ENCODE measurements at places on chromosomes 1 and 21.

- no peak for DNase-seq
These were observed 70.8 kb downstream of the SCCPDH start for GRCh38 chr1:246794828-246795671.

GRCh38 chr1:93095804-93096585 lies 16.9 kb downstream of the MTF2 start:
- DNase-seq, result no peak

- no peak for DNase-seq
These were observed 66.0 kb downstream of the OLIG1 start for GRCh38 chr21:33135925-33136324.

DNA sequence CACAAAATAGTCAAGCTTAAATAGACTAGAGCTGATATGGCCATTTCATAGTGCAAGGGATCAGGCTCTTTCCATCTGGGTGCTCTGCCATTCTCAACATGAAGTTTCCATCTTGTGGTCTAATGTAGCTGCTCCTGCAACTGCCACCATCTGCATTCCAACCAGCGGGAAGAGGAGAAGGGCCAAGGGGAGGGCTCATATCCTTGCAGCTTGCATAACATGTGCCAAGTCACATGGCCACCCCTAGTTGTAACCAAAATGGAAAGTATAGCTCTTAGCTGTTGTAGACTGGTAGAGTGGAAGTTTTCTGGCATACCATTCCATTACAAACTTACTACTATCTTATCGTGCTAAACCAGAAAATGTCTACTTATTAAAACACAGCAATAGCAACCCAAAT lies 38.9 kb upstream of the IVNS1ABP start:
- no peak for DNase-seq

DNA sequence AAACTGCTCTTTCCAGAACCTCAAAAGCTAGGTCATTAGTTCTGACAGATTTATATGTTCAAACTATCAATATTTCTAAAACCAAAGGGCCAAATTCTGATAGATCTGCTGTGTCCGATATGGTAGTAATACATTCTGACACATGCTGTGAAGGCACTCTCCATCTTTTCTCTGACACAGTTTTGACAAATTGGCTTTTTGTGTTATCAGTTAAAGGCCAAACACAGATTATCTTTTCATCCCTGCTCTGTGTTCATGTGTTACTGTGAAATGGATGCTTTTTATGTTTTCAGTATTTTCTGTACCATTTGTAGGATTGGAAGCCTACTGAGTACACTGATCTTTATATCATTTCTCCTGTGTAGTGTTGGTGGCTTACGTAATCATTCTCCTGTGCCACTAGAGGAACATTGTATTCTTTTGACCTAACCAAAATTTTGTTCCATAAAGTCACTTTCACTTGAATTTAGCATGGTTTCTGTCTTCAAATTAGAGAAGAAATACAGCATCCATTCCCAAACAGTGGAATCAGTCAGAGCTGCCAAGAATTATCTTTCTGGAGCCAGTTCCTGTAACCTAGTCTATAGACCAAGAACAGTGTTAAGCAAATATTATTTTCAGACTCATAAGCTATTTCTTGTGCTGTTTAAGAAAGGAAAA lies 137.2 kb downstream of the ADGRL2 start:
- no peak for DNase-seq

DNA sequence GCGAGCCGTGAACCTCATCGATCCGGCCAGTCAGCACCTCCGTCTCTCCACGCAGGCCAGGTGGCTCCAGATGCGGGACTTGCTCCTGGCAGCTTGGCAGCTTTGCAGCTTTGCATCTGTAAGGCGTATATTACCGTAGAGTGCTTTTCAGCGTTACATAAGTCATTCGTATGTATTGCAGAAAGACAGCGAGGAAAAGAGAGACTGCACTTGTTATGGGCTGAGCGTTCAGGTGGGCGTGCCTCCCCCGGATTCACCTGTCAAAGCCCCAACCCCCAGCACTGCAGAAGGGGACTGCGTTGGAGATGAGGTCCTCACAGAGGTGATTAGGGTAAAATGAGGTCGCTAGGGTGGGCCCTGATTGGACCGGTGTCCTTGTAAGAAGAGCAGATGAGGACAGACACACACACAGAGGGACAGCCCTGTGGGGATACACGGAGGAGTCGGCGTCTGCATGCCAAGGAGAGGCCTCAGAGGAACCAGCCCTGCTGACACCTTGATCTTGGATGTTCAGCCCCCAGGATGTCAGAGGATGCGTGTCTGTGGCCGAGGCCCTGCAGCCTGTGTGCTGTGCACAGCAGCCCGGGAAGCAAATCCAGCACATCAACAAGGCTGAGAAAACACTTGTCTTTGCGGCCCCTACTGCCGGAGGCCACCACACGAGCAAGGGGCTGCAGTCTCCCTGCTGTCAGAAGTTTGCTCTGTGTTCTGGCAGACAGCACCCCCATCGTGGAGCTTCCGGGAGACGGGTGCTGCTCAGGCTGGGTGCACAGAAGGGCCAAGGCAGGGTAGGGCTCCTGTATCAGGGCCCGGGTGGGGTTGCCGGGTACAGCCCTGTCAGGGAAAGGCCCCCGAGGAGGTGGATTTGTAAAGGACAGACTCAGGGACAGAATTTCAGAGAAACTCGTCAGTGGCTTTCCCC lies 10.9 kb upstream of the AGPAT3 start:
- no peak for DNase-seq

- no peak for DNase-seq
These were observed 39.3 kb downstream of the ELK4 start for GRCh38 chr1:205592443-205593003.

DNA sequence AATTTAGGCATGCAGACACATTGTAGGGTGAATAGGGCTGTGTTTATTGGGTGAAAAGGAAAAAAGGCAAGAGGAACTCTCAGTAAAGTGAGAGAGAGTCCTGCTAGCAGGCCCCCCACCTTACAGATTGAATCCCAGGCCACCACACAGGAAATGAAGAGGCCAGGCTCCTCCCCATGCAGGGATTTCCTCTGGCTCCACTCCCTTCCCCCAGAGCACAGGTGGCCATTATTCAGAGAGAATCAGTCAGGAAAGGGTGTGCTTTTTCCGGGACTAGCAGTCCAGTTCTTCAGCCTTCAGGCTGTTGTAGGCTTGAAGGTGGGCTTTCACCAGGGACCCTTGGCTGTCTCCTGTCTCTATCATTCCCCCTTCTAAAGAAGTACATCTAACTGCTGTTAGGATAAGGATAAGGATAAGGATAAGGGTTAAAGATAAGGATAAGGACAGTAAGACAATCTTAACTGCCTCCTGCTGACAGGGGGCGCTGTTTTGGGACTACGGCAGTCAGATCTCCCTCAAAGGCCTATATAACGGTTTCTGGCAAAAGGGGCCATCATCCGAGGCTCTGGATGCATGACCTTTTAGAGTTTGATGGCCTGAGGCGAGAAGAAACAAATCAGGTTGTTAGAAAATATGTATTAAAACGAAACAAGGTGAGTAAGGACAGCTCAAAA lies 26.3 kb downstream of the ZNF648 start:
- no peak for DNase-seq

DNA sequence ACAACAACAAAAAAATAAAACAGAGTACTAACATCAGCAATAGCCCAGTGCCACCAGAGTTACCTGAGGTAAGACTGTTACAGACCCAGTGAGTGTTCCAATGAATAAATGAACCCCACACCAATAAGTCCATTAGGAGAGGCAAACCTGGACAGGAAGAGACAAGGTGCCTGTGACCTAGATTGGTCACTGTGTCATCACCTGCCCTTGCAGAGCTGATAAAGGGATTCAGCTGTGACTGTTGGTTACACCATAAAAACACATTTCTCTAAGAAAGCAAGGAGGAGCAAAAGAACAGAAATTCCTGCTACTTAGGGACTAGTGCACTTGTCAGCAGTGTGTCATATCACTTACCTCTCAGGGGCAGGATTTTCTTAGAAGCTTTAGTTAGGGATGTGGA lies 37.5 kb downstream of the CD2 start:
- DNase-seq, result no peak

- no peak for DNase-seq
These were observed 7.2 kb downstream of the APCS start for GRCh38 chr1:159594625-159595405.

DNA sequence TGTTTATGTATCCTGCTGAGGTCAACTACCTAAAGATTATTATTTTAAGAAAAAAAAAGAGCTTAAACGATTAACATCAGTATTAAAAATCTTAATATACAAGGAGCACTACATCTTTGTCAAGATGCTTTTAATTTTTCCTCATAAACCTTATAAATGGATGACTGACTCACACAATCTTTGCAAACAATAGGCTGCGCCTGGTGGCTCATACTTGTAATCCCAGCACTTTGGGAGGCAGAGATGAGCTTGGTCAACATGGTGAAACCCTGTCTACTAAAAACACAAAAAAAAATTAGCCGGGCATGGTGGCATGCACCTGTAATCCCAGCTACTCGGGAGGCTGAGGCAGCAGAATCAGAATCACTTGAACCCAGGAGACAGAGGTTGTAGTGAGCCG lies 1.7 kb downstream of the KHDC4 start:
- DNase-seq, result no peak

DNA sequence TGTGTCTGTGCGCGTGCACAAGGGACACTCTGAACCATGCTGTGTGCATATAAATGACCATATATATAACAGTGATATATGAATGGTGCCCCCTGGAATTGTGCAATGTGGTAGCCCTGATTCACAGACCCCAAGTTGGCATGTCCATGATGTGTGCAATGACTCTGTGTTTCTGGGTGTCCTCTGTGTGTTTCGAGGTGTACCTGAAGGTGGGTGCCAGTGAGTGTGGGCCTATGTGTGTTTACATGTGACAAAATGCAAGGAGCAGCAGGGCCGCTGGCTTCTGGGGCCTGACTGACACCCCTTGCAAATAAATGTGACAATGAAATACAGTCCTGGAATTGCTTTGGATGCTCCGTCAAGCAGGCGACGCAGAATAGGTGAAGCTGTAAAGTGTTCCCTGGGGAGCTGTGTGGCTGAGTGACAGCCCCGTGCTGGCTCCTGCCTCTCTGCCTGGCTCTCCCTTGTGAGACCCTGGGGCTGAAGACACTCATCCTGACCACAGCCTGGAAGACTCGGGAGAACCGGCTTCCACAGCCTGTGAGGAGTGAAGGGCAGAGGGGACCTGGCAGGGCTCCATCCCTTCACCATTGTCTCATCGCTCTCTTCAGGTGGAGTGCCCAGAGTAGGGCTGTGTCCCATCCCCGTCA lies 38.2 kb upstream of the CSF3R start:
- no peak for DNase-seq

GRCh38 chr21:35406635-35407034 lies 357.5 kb upstream of the RUNX1 start:
- no peak for DNase-seq

DNA sequence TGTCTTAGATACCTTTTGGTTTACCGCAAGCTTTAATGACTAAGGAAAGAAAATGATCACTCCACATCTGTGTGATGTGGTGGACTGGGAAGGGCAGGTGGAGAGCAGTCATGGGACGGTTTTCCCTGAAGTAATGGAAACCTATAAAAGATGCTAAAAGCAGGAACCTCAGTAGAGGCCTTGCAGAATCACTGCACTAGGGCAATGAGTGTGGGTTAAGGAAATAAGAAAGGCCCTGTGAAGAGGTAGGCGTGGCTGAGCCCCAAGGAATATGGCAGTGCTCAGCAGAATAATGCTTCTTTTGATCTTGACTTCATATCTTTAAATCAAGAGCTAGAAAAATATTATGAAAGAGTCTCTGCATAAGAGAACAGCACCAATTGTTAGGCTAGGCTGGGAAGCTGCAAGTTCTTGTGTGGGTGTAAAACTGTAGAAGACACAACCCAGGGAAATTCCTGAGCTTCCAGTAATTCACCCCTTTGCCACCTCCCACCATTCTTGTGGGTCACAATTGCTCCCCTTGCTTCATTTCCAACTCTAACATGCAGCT lies 49.9 kb downstream of the CLCA4 start:
- DNase-seq, result no peak

DNA sequence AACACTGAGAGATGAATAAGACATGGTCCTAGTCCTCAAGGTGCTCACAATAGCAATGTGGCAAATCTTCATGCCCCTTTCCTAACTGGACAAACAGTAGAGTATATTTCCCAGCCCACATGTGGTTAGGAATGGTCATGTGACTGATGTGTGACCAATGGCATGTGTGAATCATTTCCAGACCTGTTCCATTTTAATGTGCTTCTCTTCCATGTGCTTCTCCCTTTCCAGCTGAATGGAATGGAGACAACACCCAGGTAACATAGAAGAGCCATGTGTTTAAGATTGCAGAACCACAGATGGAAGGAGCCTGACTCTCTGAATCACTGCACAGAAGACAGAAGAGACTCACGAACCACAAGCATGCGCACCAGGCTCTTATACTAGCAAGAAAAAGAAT lies 409.9 kb upstream of the NFIA start:
- DNase-seq, result no peak

DNA sequence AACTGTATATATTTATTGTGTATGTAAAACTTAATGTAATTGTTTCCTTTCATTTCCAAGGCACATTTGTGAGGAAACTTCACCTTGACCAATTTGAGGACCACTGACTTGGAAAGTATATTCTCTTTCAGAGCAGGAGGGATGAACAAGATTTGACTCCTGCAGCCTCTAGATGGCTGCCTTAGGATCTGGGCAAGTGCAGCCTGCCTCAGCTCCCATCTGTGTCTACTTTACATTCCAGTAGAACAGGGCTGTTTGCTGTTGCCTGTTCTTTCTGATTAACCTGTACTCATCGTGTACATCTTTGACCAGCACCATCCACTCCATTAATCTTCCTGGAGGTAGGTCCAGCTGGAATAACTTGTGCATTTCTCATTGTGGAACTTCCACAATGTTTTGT lies 312.8 kb downstream of the HLX start:
- DNase-seq, result no peak

GRCh38 chr1:202397256-202397655 lies 48.8 kb downstream of the PPP1R12B start:
- no peak for DNase-seq

DNA sequence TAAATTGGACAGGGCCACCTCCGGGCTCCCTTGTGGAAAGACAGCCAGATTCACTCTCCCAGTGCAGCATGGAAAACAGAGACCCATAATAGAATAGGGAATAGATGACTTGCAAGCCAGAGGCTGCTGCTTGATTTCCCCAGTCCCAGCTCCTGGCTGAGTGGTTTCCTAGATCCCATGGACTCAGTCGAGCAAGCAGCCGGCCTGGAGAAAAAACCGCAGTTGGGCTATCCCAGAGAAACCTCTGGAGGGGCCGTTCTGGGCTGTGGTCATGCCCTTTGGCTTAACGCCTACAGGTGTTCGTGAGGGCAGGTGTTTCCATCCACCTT lies 61.7 kb downstream of the ELK4 start:
- DNase-seq, result no peak

GRCh38 chr1:194644528-194644927 lies 1458.1 kb upstream of the B3GALT2 start:
- DNase-seq, result no peak

GRCh38 chr21:45091550-45092322 lies 17.4 kb downstream of the ADARB1 start:
- no peak for DNase-seq

- no peak for DNase-seq
These were observed 31.1 kb downstream of the DNM3 start for GRCh38 chr1:171872430-171872829.

Measured in stimulated activated CD4-positive, alpha-beta T cell treated with anti-CD3 and anti-CD28 coated beads, Interleukin-1b, Interleukin-23, amount 100 ng/mL, for 1 hour (primary cell).